ENCODE measurements at places on chromosomes 7 and 10.

DNA sequence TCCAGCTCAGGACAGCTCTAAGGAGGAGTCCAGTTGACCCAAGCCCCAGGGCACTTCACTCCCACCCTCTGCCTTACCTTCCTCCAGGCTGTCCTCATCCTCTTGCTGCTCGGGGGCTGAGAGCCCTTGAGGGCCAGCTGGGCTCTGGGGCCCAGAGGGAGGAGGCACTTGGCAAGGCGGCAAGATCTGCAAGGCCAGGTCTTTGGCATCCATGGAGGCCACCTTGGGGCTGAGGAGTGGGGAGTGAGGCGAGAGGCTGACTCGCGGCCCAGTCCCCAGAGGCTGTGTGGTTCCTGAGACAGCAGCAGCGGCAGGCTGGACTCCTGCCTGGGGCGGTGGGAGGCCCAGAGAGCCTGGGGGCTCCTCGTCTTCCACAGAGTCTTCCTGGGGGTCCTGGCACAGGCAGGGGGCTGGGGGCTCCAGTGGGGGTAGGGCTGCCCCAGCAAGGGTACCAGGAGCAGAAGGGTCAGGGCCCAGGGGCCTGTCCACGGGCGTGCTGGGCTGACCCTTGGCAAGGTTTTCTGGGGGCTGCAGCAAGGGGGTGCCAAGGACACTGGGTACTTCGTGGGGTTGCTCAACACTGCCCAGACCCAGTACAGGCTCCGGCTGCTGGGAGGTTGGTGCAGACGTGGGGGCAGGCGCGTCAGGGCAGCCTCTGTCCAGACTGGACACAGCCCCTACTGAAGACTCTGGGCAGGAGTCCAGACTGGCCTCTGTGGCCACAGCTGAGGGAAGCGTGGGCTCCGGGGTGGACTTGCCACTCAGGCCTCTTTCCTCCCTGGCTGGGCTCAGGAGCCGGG is 6.5 kb downstream of the NACAD start:
- DNase-seq: no peak

GRCh38 chr10:91062091-91062490 is 141.2 kb upstream of the ANKRD1 start:
- no peak for DNase-seq

GRCh38 chr10:49508249-49508648 is 30.7 kb downstream of the ERCC6 start:
- DNase-seq: peak; percentile 26

DNA sequence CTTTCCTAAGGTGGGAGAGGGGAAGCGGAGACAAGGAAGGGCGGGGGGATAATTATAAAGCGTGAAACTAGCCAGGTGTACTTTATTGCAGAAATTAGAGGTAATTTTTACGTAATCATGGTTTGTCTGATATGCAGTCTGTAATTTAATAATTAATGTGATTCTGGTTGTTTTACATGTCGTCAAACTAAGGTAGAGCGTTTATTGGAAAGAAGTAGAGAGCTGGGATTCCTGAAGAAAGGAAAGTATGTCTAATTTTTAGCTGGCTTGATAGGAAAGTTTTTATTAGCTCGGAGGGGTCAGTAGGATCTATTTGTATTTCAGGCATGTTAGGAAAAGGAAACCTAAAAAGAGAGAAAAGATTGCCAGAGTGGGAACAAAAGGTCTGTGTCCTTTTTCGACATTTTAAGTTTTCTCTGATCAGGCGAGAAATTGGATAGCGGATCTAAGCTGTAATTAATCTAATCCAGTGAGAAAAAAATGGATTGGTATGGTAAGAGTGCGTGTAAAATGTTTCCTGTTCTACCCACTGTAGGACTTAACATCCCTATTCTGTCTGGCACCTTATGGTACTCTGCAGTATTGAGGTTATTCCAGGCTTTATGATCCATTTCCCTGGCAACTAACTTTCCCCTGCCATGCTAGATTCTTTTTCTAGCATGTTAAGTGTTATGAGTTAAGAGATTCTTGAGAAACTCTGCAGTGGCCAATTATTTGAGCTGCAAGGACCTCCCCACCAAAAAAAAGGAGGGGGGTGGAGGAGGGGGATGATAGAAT is 1.4 kb downstream of the CELF2 start:
- DNase-seq: no peak

DNA sequence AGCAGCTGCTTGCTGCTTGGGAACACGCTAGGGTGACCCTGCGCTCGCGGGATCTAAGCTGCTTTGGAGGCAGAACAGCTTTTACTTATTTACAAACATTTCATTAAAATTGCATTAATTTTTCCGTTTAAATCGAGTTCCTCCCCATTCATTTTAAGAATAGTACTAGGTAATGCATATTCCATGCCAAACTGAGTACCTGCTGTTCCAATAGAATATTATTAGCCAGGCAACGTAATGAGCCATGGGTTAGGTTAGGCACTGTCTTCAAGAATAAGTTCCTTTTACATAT is 860 bp downstream of the EXOC6 start:
- no peak for DNase-seq

DNA sequence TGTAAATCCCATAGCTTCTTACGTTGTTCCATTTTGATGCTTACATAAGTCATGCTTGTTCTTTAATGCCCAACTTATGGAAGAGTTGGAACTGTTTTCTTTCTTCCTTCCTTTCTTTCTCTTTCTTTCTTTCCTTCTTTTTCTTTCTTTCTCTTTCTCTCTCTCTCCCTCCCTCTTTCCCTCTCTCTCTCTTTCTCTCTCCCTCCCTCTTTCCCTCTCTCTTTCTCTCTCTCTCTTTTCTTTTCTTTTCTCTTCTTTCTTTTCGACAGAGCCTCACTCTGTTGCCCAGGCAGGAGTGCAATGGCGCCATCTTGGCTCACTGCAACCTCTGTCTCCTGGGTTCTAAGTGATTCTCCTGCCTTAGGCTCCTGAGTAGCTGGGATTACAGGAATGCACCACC is 18.9 kb downstream of the FAM131B start:
- no peak for DNase-seq

GRCh38 chr10:114206902-114207301 is 27.7 kb downstream of the TDRD1 start:
- DNase-seq: no peak

DNA sequence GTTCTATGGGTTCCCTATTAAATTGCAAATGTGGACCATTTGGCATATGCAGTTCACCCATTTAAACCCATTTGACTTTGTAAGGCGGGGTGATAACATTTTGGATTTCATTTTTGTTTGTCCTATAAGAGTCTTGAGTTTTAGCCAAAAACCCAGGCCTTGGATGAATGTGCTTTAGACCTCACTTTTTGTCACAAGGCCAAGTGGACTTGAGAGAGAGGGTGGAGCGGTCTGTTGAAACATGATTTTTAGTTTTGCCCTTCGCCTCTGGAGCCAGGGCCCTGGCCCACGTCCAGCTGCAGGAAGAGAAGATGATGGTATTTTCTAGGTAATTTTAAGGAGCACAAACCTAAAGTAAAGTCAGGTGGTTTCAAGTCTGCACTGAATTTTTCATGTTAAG is 260.1 kb downstream of the SLC25A13 start:
- DNase-seq: no peak

GRCh38 chr10:71212318-71213126 is at the start of gene UNC5B:
Gene UNC5B, plus strand, starts transcription at chr10:71212570. Its CDS starts 416 bp downstream, at chr10:71212986.
- peak; percentile 61 for DNase-seq

DNA sequence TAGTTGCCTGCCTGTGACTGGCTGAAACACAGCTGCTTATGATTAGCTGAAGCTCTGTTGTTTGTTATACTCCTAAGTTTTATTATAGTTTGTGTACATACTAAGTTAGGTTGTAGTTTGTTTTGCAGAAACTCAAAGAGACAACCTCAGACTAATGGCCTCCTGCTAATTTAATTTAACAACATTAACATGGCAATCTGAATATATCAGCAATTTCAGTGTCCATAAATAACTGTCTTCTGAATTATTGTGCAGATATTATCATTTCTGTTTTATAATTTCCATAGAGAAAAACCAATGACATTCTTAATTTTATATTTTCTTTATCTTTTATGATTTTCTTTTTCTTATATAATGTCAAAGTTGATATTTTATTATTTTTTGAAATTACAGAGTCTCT is 298.1 kb upstream of the PLXDC2 start:
- no peak for DNase-seq

DNA sequence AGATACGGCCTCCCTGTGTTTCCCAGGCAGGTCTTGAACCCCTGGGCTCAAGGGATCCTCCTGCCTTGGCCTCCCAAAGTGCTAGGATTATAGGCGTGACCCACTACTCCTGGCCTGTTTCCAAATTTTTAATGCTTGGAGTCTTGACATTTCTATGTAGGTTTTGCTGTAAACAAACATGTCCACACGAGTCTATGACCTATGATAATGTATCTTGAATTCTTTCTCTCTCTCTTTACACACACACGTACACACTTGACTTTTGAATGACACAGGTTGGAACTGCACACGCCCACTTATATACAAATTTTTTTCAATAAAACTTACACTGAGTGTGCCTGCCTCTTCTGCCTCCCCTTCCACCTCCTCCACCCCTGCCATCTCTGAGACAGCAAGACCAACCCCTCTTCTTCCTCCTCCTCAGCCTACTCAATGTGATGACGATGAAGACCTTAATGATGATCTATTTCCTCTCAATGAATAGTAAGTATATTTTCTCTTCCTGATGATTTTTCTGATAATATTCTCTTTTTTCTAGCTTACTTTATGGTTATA is 44.1 kb upstream of the LAMB1 start:
- no peak for DNase-seq

DNA sequence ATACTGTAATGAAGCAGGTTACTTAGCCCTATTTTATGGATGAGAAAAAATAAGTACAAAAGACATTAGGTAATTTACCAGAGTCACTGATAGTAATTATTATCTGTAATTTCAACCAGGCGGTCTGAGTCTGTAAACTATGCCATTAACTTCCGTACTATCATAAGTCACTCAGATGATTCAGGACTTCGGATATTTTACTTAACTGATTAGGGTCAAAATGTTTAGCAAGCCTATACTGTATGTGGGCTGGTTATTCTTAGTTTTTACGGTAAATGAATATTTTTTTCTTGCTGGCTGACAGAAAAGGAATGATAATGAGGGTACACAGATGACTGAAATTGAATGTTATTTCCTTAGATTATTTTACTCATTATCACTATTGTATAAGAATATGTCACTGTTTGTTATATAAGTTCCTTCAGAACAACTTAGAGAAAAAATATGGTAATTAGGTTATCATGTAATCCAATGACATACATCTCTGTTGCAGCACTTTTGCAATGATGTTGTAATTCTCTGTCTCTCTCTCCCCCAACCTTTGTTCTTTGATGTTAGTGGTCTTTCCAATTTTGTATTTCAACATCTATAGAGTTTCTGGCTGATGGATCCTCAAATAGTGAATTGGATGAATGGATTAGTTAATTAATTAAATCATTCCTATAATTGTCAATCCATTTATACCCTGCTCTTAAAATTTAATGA is 165.6 kb downstream of the ZEB1 start:
- DNase-seq: no peak

DNA sequence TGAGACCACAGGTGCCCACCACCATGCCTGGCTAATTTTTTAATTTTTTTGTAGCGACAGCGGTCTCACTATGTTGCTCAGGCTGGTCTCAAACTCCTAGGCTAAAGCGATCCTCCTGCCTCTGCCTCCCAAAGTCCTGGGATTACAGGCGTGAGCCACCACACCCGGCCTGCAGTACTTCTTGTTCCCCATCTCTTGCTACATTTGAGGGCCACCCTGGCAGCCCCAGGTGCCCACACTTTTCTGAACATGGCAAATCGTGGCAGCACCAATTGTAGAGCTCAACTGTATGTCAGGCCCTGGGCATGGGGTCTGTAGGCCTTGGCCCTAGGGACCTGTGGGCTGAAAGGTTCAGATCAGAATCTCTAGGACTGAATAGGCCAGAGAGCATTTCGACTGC is 25.1 kb upstream of the LIMK1 start:
- no peak for DNase-seq

GRCh38 chr7:52569151-52569550 is 466.3 kb upstream of the POM121L12 start:
- DNase-seq: no peak

DNA sequence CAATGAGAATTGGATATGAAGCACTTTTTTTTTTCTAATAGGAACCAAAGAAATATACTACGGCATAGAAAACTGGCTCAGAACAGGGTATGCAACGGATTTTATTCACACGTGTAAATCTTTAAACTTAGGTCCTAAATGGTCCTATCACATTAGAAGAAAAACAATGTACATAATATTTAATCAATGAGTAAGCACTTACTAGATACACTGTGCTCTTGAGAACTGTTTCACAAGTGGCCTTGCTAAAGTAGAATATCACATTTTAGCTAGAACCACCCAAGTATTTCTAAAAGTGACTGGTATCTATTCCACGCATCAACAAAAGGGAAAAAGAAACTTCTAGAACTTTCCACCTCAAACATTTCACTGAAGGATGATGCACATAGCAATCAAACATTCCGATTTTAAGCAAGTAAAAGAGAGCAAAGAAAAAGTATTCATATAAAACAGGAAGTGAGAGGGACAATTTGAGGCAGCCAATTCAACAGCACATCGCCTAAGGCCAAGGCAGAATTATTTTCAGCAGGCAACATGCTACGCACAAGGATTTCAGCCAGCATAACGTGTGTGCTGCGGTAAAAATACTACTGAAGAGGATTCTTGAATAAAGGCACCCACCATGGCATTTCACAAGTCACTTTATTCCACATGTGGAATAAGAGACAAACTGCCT is 55.8 kb downstream of the PARD3 start:
- DNase-seq: no peak

GRCh38 chr10:3478153-3478552 is 305.6 kb upstream of the PITRM1 start:
- DNase-seq: no peak

DNA sequence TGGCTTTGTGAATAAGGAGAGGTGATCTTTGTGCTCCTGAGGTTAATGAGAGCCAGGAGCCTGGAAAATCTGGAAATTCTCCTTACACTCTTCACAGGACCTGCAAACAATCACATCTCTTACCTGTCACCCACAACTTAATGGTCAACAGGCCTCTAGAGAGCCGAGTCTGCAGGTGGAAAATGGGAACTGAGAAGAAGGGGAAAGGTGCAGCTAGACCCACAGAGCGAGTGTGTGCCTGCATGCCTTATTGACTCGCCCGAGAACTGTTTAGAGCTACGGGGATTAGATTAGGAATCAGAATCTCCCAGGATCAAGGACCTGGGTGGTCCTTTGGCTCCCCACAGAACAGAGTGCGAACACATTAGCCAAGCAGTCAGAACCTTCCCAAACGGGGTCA is 329.6 kb downstream of the PTEN start:
- no peak for DNase-seq

DNA sequence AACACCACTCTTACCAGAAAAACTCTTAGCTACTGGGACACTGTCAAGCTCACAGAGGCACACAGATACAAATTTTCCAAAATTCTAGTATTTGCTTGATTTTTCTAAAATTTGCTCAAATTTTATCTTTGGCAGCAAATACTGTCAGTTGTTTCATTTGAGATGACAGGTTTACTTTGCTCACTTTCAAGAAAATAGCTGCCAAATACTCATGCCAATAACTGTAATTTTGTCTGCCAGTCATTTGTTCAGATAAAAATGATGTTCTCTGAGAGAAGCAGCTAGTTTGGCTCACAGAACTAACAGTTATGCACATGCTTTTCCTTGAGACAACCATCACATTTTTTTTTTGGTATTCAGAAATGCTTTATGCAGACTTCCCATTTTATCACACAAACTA is 82.8 kb downstream of the LRRC18 start:
- no peak for DNase-seq

GRCh38 chr7:90817151-90817550 is 221.0 kb downstream of the CDK14 start:
- DNase-seq: no peak

Measured in activated CD4-positive, alpha-beta memory T cell treated with anti-CD3 and anti-CD28 coated beads for 36 hours (primary cell).